ENCODE measurements at places on chromosomes 12 and 14.

GRCh38 chr14:105363847-105364708 is 34.3 kb upstream of the TEX22 start:
- no peak for DNase-seq

- no peak for DNase-seq
Measured at GRCh38 chr14:63902375-63902976, 49.7 kb downstream of the SYNE2 start.

- DNase-seq: no peak
Measured at GRCh38 chr12:60333461-60333860, 737.6 kb downstream of the SLC16A7 start.

GRCh38 chr12:74379114-74379513 is 158.5 kb upstream of the ATXN7L3B start:
- no peak for DNase-seq

DNA sequence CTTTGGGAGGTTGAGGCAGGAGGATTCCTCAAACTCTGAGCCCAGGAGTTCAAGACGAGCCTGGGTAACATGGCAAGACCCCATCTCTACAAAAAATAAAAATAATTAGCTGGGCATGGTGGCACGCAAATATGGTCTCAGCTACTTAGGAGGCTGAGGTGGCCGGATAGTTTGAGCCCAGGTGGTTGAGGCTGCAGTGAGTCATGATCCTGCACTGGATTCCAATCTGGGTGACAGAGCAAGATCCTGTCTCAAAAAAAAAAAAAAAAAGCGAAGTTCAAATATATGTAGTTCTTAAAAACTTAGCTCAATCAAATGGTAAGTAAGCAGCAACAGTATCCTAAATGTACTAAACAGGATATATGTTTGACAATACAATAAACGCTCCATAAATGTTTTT is 85.5 kb upstream of the SSTR1 start:
- no peak for DNase-seq

DNA sequence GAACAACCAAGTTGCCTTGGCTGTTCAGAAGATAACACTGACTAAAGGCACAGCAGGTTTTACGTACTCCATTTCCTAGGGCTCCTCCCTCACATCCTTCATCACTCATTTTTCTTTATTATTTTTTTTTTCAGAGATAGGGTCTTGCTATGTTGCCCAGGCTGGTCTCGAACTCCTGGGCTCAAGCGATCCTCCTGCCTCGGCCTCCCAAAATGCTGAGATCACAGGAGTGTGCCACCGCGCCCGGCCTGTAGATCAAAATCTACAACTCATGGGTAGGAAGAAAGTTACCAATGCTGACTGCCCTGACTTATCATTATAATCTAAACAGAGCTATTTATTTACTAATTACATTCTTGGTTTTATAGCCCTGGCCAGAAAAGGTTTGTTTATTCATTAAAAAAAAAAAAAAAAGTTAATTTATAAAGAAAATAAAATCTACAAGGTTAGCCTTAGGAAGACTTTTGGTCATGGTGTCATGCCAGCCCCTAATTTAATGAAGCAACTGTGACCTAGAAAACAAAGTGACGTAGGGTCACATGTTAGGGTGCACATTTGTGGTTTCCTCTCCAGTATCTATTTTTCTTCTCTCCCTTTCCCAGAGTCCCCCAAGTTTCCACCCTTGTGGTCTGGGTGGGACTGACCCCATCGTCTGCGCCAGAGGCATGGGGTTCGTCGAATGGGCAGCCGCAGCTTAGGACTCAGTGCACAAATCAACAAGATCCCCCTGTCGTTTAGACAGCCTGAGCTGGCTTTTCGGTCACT is 19.0 kb upstream of the FOXN3 start:
- DNase-seq: no peak

DNA sequence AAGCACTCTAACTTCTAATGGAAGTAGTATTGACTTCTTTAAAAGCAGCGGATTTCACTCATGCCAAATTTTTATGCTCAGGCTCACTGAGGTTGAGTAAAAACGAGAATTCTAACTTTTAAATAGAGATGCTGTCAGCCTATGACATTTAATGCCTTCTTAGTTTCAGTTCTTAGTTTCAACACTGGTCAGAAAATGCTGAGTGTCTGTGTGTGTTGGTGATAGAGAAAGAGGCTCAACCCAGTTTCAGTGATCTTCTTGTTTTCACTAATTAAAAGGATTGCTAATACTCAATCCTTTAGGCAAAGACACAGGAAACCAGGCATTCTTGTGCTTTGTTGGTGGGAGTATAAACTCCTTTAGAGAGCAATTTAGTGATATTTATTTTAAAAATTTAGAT is 31.0 kb downstream of the PEBP1 start:
- DNase-seq: no peak

DNA sequence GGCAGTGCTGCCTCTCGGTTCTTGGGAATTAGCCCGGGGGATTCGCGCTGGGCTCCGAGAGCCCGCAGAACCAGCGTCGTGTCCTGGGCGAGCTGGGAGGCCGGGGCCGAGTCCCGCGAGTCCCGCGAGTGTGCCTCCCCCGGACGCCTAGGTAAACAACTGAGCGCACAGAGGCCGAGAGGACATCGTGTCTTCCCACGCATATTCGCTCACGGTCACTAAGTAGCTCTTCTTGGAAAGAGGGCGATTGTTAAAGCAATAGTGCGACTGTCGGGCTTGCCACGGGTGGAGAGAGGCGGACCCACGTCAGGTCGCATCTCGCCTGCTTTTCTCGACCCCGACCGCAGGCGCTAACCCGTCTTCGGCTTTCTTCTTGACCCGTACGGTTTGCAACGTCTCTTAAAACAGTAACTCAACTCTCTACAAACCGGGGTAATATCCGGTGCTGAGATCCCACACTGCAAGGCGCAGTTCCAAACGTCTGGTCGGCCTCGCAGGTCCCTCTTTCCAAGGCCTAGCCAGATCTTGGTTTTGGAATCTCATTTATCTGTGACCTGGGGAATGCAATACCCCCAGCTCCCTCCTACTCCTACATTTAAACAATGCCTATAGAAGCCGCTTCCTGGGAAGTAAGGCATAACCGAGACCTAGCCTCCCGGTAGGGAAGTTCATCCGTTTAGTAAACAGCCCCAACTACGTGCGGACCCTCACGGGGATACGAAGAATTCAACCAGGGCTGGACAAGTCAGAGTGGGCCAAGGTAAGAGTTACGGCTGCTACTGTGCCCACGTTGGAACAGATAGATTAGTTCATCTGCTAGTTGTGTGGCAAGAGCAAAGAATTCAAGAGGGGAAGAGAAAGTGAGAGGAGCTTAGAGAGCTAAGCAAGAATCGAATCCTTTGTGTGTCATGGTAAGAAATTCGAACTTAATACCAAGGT is 736 bp upstream of the PHLDA1 start:
- DNase-seq: no peak

- peak; percentile 65 for DNase-seq
Measured at GRCh38 chr12:153080-153746, 60.7 kb downstream of the SLC6A12 start.

DNA sequence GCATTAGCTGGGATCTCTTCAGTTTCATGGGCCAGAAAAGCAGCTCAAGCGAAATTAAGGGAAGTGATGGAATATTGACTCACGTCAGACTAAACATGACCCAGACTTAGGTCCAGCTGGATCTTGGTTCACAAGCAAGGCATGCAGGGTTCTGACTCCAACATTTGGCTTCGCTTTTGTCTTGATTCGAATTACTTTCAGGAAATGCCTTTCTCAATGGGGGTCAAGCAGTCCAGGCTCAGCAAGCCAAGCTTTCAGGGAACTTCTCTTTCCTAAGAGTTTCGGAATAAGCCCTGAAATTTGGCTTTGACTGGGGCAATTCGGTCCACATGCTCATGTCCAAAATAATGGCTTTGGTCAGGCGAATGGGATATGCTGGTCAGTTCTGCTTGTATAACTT is 678.7 kb upstream of the TMEM132C start:
- no peak for DNase-seq

- DNase-seq: no peak
Measured at GRCh38 chr12:28059668-28060067, 87.1 kb upstream of the PTHLH start.

DNA sequence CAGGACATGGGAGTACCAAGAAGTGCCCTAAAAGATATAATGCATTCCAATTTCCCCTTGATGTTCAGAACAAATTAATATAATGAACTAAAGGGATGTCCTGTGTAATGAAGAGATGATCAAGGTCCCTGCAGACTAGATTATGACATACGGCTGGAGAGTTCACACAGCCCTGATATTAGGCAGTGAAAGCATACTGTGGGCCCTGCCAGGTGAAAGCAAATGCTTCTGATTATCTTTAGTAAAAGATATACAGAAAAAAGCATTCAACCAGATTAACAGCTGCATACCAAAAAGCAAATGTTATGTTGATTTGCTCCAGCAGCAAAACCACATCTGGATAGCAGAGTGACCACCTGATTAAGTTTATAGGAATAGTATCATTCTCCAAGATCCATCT is 12.1 kb downstream of the HIGD1C start:
- no peak for DNase-seq

DNA sequence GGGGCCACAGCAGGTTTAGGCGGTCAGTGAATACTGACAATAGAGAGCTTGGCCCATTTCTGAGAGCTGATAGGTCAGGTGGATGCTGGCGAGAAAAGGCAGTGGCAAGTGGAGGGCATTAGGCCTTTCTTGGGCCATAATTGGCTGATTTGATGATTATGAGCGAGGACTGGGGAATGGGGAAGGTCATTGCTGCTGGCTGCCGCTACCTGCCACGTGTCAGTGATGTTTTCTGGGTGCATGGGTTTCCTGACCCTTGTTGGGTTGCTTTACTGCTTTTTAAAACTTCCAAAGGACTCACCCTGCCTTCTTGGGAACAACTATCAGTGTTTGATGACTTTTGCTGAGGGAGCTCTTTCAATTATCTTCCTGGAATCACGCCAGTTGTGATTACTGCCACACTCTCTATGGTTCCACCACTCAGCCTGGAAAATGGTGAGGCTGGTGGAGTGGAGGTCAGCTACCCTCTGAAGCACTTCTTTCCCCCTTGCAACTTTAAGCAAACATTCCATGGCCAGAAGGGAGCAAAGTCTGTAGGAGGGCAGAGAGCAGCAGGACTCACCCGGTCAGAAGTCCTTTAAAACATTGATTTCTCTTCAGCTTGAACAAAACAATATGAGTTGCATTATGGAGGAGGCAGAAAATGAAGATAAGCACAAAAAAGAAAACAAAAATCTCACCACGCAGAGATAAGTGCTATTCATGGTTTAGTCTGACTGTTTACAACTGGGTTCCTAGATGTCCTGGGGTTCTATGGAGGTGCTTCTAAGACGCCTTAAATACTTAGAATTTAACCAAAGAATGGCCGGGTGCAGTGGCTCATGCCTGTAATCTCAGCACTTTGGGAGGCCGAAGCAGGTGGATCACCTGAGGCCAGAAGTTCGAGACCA is 12.1 kb upstream of the SLC10A1 start:
- no peak for DNase-seq

GRCh38 chr12:82953397-82953796 is 266.7 kb downstream of the TMTC2 start:
- DNase-seq: no peak

- no peak for DNase-seq
Measured at GRCh38 chr14:89924268-89924667, 30.3 kb downstream of the EFCAB11 start.

- DNase-seq: no peak
Measured at GRCh38 chr14:91354221-91354916, 63.3 kb downstream of the CCDC88C start.

DNA sequence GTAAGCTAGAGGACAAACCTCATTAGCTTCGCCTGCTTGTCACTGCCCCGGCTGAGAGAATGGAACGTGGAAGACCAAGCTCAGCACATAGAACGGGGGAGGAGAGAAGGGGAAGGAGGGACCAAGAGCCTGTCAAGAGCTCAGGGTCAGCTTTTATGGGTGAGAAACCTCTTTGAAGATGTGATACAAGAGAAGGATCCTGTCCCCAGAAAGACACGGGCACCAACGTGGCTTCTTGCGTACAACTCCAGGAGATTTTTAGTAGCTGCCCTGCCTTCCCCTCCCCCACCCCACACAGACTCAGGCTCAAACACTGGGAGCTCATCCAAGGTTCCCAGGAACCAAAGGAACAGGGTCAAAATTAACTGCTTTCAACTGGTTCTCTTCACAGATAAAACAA is 34.7 kb downstream of the APPL2 start:
- no peak for DNase-seq

- no peak for DNase-seq
Measured at GRCh38 chr14:69644814-69645213, 33.4 kb downstream of the SUSD6 start.

- DNase-seq: no peak
Measured at GRCh38 chr12:40735551-40736230, 43.5 kb downstream of the CNTN1 start.

GRCh38 chr12:117874842-117875434 is 93.9 kb downstream of the KSR2 start:
- peak; percentile 46 for DNase-seq

- no peak for DNase-seq
Measured at GRCh38 chr14:90159146-90159545, 97.2 kb upstream of the PSMC1 start.

DNA sequence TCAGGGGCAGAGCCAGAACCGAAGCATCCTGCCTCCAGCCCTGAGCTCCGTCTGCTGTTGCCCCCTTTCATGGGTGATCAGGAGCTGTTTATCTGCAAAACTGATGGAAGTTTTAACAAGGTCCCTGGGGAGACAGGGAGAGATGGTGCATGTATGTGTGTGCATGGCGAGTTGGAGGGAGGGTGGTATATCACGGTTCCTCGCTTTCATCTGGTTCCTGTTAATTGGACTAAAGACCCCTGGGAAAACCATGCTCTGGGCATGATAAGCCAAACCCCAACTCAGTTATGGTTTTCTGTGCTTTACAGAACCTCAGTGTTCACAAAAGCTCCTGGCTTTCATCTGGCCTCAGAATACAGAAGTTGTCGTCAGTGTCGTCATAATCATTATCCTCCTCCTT is 133.6 kb downstream of the KSR2 start:
- DNase-seq: no peak

DNA sequence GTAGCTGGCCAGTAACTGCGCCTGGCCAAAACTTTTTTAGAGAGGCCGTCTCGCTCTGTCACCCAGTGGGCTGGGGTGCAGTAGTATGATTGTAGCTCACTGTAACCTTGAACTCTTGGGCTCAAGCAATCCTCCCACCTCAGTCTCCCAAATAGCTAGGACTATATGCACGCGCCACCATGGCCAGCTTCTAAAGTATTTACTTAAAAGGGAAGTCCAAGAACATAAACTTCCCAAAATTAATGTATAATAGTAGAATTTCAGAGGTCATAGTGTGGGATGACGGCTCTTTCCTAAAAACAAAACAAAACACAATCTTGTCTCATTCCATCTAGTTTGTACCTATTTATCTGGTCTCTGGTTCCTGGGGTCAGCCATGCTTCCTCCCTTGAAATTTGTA is 42.2 kb upstream of the FOS start:
- DNase-seq: no peak

- DNase-seq: no peak
Measured at GRCh38 chr12:93741659-93742109, 64.5 kb downstream of the CRADD start.

Measured in DMS153 (cell line).